ENCODE measurements at places on chromosomes 2 and 18.

DNA sequence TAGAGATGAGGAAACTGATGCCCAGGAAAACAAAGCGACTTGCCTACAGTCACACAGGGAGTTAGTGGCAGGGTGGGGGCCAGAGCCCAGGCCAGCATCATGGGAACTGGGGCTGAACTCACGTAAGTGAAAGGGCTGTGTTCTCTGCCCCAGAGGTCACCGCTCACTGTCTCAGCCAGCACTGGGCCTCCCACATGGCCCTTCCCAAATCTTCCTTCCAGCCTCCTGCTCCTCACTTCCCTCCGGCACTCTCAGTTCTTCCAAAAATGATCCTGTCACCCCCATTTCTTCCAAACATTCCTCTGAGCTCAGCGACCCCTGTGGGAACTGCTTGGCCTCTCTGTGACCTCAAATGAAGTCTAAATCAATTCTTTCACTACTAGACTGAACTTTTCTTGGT lies 90.5 kb upstream of the TMEM247 start:
- DNase-seq, result no peak

DNA sequence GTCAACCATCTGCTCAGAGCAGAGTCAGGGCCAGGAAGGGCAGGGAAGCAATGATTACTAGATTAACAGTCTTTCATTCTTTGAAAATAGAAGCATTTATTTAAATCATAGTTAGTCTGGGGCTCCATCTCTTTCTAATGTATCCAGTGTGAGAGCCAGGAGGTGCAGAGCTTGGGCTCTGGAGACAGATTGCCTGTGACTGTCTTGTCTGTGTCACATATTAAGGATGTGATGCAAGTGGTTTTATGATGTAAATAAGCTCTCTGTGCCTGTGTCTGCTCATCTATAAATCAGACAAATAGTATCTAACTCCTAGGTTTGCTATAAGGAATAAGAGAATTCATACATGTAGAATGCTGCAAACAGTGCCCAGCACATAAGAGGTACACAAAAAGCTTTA lies 104.9 kb upstream of the TANK start:
- DNase-seq, result no peak

DNA sequence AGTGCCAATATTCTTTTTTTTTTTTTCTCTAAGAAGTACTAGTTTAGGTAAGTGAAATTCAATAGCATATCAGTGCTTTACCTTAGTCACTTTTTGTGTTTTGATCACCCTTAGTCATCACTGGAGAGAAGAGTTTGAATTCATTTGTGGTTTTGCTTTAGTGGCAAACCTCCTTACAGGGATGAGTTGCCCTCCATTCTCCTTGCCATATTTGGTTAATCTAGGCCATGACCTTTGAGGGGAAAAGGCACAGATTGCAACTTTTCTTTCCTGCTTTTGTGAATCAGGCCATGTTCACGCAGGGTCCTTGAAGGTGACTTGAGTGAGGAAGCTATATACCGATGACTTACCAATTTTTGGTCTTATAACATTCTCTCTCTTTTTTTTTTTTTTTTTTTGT lies 34.4 kb downstream of the PLEKHA3 start:
- DNase-seq, result no peak

DNA sequence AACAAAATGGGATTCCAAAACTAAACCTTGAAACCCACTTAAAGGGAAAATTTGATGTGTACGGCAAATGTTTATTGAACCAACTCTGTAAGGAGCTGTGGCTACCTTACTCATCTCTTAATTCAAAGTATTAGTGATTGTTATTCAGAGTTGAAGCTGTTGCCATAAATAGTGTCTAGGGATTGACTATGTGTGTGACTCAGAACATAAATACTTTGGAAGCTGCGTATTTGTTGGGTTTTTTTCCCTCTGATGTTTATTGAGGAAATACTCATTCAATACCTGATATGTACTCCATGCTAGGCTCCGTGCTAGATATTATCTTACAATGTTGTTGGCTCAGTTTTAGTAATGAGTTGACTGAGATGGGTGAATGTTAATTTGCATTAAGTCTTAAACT lies 90.4 kb downstream of the PTRHD1 start:
- no peak for DNase-seq

GRCh38 chr2:196891136-196891535 lies 35.4 kb downstream of the PGAP1 start:
- DNase-seq, result no peak

DNA sequence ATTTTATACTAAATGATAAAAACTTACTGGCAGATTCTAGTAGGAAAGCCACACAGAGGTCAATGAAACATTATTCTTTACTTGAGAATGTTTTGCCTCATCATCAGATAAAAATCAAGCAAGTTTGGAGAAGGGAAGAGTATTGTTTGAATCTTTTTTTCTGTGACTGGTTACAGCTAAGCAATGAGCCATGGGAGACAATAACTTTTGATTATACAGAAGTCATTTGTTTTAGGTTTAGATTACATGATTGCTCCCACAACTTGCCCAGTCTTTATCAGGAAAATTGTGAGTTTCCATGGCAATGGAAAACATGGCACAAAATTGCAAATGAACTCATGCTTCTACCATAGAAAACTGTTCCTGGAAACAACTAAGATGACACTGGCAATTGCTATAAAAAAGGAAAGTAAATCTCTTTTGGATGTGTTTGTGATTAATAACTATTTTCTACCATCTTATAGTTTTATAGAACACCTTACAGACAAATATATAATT lies 476.8 kb downstream of the MBD2 start:
- no peak for DNase-seq

GRCh38 chr2:17620841-17621240 lies 80.3 kb downstream of the VSNL1 start:
- DNase-seq, result no peak

- DNase-seq, result no peak
These were observed 88.0 kb downstream of the SS18 start for GRCh38 chr18:26002375-26002910.

- DNase-seq, result no peak
These were observed 657 bp downstream of the SGPP2 start for GRCh38 chr2:222424729-222425671.
